ENCODE measurements at places on chromosomes 11 and 22.

DNA sequence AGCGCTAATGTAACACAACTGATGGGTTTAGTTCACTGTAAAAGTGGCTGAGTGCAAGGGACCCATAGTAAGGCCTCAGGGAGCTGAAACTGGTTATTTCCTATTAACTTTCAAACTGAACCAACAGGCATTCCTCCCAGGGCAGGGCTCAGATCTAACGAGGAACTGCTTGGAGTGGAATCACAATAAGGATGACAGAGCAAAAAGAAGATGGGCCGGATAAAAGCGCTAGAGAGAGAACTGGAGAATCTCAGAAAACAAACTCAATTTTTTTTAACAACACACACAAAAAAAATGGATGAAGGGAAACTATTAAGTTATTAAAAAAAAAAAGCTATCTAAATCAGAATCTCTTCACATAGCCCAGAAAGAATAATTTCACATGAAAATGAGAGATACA is 14.2 kb upstream of the CHORDC1 start:
- no peak for DNase-seq

- DNase-seq, result no peak
Observed at GRCh38 chr11:13685461-13686108, 17.1 kb downstream of the FAR1 start.

DNA sequence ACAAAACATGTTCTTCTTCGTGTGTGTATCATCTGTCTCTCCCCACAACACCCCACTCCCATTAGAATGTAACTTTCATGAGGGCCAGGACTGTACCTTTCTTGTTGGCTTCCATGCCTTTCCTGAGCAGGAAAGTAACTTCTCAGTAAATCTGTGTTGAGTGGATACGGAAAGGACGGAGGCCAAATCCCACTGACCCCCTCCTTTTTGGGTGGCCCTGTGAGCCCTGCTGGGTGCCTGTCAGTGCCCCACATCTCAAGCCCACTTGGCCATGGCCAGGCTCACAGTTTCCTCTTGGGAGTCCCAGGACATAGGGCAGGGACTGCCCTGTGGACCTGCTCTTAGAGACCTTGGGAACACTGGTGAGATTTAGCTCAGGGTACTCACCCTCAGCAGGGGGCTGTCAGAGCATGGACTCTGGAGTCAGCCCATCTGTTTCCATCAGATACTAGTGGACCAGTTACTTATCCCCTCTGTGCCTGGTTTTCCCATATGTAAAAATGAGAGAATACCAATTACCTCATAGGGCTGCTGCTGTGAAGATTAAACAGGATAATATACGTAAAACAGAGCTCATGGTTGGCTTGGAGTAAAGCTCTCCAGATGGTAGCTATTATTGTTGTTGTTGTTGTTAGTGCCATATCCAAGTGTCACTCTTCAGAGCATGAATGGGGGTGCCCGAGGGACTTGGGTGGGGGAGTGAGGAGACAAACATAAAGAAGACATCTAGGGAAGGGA is 1.0 kb upstream of the C11orf96 start:
- DNase-seq, result no peak

DNA sequence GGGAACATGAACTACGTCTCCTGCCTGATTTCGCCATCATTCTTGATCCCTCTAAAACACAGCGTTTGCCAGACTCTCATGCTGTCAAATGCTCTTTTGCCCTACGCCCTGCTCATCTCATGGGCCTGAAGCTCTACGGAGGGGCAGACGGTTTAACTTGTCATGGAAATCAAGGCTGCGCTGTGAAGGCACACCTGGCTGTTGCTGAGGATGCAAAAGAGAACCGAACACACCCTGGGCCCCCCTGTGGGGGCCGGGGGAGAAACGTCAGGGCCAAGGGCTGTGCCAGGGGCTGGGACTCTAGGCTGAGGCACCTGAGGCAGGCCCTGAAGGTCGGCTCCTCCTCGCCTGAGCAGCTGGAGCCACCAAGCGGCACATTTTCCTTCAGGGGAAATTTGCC is 957.2 kb downstream of the BRD1 start:
- DNase-seq, result no peak

GRCh38 chr11:66313321-66314185 is 3.3 kb downstream of the CD248 start:
- DNase-seq, result no peak

DNA sequence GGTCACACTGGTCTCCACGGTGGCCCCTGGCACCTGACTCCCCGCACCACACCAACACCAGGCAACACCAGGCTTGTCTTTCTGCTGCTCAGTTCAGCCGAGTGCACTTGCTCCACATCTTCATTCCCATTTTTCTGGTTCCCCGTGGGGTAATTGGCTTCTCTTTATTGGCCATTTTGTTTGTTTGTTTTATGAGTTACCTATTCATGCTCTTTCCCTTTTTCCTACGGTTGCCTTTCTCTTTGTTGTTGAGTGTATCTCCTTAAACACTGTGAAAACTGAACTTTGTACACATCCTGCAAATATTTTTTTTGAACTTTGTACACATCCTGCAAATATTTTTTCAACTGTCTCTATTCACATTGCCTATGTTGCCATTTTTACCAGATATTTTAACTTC is 834.0 kb downstream of the BRD1 start:
- no peak for DNase-seq
